ENCODE measurements at places on chromosomes 2 and 18.

- no peak for DNase-seq
Measured at GRCh38 chr2:8986327-8986976, 17.0 kb downstream of the MBOAT2 start.

DNA sequence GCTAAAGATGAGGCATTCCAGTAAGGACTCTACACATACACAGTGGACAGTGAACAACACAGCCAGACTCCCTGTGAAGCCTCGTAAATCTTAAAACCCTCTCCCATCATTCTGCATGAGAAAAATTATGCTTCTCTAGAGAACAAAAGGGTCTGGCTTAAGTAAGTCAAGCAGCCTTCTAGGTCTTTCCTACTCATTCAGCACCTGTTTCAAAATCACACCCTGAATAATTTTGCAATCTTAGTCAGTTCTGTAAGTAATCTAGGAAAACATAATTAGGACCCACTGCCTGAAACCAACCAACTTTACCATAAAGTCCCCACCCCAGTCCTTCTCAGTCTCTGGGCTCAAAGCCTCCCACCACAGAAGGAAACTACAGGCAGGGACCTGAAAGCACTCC lies 19.7 kb downstream of the IAH1 start:
- DNase-seq: no peak

- no peak for DNase-seq
Measured at GRCh38 chr18:10072671-10073175, 158.9 kb downstream of the VAPA start.

DNA sequence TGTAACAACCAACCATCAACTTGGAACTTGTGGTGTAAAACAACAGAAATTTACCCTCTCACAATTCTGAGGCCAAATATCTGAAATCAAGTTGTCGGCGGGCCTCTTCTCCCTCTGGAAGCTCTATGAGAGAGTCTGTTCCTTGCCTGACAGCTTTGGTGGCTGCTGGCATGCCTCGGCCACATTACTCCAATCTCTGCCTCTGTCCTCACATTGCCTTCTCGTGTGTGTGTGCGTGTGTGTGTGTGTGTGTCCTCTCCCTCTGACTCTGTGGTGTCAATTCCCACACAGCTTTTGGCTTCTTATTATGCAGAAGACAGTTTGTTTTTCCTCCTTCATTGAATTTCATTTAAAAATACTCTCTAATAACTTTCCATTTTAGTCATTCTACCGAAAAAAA lies 50.4 kb downstream of the ZDBF2 start:
- no peak for DNase-seq

DNA sequence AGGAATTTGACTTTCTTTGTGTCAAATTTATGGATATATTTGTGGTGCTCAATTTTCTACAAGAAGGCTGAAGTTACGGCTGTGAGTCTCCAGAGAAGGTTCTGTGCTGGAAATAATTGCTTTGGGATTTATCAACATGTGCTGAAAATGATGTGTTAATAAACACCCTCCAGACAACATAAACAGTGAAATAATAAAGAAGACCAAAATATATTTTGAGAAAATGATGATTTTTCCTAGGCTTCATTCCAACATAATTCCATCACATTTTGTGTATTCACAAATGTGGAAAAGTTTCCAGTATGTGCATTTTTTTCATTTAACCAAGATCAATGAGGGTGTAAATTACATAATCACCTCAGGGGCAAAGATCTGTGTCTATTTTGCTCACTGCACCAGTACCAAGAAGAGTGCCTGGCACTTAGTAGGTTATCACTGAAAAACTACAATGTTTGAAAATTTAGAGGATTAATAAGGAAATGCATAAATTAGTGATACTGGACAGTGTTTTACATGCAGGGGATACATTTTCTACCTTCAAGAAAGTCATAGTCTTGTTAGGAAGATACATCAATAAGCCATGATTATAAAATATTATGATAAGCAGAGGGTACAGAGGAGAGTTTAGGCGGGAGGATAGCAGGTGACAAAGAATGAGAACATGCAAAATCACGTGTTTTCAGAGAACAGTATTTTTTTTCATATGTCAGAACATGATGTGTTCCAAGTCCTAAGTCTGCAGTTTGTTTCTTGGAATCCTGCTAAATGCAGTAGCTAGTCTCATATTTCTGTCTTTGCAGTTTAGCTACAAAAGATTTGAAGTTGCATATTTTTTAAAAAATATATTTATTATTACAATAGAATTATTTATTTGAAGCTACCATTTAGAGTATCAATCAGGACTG lies 127.6 kb upstream of the DLGAP1 start:
- no peak for DNase-seq
